ENCODE measurements at places on chromosomes 11 and 22. TPM values are rescaled to one million over a fixed set of nuclear protein-coding genes. Genes with fewer than 3 reads are reported as not detected.

The OR4A16 gene
- total RNA-seq, result not detected

The KDM4D gene
- 0.88 TPM for total RNA-seq

The XPNPEP3 gene
- 13.0 TPM for total RNA-seq

The TUB gene
- total RNA-seq, result 9.8 TPM

The LMO1 gene
- total RNA-seq, result not detected

The KIAA1671 gene
- 12.8 TPM for total RNA-seq

The CCDC73 gene
- not detected for total RNA-seq

Measured in subcutaneous adipose tissue (tissue), 4 donors.